ENCODE measurements at places on chromosomes 2 and 18.

DNA sequence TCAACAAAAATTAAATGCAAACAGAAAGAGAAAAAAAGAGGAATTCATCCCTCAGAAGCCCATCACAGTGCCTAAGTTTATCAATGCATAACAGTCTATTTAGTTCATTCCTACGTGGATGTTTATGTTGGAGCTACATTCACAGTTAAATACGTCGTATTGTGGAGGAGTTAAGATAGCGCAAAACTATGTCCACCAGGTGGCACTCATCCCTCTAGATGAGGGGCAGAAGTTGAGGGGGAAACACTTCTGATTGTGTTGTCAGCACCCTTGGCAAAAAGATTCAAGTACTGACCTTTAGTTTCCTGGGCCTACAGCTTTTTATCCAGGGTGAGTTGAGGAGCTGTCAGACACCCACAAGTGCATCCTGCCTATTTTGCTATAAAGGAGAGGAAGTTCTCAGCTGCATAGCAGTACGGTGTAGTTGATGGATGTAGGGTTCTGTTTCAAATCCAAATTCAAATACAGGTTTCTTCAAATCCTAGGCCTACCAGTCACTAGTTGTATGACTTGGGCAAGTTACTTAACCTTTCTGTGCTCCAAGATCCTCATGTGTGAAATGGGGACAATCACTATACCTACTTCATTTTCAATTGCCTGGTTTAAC, 26.8 kb upstream of the MYO1B start:
- DNase-seq = peak; percentile 88

GRCh38 chr2:196284866-196285557, 113.6 kb upstream of the STK17B start:
- no peak for DNase-seq

DNA sequence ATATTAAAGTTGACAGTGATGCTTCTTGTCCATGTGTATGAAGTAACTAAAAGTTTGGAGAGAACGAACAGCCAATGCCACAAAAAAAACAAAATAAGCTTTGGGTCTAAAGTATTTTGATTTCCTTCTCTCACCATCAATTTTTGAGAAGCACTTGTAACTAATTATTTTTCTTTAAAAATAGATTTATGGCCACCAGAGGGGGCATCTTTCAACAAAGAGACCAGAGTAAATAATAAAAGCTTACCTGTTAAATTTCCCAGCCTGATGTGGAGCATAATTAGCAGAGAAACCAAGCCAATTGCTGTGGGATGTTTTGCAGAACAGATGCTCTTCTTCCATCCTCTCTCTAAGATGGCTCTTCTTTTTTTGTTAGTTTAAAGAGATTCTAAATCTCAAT, 29.0 kb downstream of the LINC00305 start:
- no peak for DNase-seq

DNA sequence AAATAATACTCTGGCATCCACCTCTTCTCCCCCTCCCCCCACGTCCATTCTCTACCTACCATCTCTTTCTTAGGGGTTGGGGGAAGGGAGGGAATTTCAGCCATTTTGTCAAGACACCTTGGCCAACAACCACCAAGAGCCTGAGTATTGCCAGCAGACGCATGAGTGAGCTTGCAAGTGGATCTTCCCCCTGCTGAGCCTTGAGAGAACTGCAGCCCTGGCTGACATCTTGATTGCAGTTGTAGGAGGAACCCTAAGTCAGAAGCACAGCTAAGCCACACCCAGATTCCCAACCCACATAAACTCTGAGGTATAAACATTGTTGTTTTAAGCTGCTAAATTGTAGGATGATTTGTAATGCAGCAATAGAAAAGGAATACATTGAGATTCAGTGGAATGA, 165.6 kb downstream of the TMEFF2 start:
- DNase-seq = peak; percentile 36

GRCh38 chr2:164794432-164795231, 47.0 kb downstream of the COBLL1 start:
- DNase-seq = no peak

DNA sequence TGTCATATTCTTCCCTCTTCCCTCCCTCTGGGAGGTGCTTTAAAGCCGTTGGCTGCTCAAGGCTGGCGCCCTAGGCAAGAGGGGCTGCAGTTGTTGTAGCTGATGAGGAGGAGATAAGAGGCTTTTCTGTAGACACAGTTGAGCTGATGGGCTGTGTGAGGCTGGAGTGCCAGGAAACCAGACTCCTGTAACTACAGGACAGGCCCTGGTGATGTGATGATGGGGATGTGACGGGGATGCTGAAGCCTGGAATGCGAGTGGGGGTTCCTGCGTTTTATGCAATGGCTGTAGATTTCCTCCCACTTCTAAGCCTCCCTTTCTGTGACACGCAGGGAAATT, 5.7 kb upstream of the EFR3B start:
- peak; percentile 24 for DNase-seq

- peak; percentile 87 for DNase-seq
Measured at GRCh38 chr18:12278741-12279682, 24.9 kb downstream of the CIDEA start.

GRCh38 chr18:58527285-58527951, 101.5 kb downstream of the ALPK2 start:
- no peak for DNase-seq

DNA sequence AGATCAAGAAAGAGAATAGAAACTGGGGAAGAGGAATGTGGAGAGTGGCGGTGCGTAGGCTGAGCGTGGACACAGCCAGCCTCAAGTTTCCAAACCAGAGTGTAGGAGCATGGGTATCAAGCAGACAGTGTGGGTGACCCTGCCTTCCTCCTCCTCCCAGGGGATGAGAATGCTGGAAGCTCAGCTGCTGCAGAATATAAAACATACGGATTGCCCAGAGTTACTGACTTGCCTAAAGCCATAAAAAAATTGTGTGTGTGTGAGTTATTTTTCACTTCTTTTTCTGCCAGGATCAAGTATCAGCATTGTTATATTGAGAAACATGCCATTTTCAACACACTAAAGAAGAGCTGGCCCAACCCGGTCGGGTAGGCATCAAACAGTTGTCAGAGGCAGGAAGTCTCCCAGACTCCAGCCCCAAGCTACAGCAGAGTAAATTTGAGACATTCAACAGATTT, 333.3 kb upstream of the ACVR2A start:
- DNase-seq = no peak

DNA sequence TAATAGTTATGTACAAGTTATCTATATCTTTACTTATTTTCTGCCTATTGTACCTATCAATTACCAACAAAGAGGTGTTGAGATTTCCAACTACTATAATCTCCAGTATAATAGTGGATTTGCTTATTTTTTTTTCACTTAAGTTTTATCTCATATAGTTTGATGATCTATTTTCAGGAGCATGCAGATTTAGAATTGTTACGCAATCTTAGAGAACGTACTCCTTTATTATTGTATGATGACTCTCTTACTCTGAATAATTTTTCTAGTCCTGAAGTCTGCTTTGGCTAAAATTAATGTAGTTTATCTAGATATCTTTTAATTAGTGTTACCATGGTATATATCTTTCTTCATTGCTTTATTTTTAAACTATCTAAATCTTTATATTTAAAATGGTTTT, 205.2 kb downstream of the SCG2 start:
- no peak for DNase-seq

GRCh38 chr2:24814516-24814915, 21.3 kb downstream of the CENPO start:
- no peak for DNase-seq

DNA sequence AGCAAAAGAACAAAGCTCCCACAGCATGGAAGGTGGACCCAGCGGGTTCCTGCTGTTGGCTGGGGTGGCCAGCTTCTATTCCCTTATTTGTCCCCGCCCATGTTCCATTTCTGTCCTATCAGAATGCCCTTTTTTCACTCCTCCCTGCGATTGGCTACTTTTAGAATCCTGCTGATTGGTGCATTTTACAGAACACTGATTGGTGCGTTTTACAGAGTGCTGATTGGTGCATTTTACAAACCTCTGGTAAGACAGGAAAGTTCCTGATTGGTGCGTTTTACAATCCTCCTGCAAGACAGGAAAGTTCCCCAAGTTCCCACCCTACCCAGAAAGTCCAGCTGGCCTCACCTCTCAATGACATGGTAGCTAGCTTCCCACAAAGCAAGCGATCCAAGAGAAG, 40.2 kb upstream of the UGP2 start:
- no peak for DNase-seq

GRCh38 chr18:10025711-10026670, 112.2 kb downstream of the VAPA start:
- no peak for DNase-seq

- DNase-seq = peak; percentile 27
Measured at GRCh38 chr18:59918320-59918755, 18.5 kb downstream of the PMAIP1 start.

- DNase-seq = peak; percentile 34
Measured at GRCh38 chr2:185215497-185215896, 523.1 kb upstream of the FSIP2 start.

DNA sequence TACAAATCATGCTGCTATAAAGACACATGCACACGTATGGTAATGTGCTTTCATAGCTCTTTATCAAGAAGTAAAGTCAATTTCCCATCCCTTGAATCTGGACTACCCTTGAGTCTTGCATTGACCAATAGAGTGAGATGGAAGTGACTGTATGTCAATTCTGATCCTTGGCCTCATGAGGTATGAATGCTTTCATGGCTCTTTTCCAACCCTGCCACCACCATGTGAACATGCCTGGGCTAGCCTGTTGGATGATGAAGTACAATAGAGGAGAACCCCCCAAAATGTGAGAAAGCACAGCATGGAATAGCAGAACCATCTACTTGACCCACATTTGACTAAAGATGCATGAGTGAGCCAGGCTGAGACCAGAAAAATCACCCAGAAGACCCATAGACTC, 237.0 kb downstream of the NYAP2 start:
- no peak for DNase-seq

DNA sequence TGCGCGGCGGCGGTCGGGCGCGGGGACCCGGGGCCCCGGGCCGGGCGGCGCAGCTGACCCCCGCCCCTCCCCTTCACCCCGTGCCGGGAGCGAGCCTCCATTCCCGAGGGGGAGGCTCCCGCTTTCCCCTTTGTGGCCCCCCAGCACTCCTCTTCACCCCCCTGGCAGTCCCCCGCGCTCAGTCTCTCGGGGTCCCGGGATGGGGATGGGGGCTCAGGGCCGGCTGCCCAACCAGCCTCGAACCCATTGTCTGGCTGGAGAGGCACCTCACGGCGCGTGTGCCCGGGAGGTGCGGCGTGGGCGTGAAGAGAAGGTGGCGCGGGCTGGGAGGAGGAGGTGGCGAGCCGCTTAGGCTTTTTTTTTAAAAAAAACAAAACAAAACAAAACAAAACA, 748 bp downstream of the FMNL2 start:
- DNase-seq = no peak

DNA sequence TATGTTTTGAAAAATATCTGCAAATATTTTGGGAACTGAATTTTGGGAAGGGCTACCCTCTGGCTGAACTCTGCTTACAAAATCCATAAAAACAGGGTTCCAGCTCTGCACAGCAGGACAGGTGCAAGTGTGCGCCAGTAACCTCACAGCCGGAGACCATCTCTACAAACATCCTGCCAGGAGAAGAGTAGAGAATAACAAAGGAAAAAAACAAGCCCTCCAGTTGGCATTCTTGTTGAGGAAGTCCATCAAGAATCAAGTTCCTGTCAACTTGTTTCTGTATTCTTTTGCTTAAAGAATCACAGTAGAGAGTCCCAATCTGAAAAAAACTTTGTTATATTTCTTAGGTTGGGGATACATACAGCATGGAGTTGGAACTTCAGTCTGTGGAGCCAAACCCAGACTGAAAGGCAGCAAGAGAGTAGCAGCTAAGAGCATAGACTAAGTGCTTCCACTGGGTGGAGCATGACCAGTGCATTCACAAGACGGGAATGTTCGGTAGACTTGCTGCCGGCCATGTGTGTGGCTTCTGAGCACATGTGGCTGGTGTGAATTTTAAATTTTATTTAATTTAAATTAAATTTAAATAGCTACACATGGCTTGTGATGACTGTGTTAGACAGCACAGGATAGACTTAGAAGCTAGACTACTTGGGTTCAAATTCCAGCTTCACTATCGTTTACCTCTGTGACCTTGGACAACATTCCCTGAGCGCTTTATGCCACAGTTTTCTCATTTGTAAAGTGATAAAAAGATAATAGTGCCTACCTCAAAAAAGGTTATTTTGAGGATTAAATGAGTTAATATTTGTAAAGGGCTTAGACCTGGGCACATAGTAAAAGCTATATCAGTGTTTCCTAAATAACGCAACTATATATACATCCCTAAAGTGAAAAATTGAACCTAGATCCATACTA, 41.9 kb downstream of the SPTBN1 start:
- peak; percentile 35 for DNase-seq

- DNase-seq = no peak
Measured at GRCh38 chr2:26623541-26624495, 17.3 kb downstream of the CIB4 start.

- DNase-seq = no peak
Measured at GRCh38 chr18:50636366-50637057, 76.6 kb downstream of the MAPK4 start.

DNA sequence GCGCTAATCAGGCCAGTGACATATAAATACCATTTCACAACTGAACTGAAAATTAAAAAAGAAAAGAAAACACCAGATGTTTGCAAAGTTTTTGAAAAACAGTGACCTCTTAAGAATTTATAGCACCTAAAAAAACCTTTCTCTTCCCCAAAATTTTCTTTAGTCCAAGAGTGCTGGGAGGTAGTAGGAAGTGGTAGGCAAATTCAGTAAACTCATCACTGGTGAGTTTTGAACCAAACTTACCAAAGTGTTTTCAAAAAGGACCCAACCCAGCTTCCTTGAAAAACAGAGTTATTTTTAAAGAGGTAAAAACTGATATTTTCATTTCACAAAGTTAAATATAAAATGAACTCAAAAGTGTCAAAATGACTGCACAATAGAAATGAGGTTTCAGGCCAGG, 90.4 kb downstream of the TMEM247 start:
- no peak for DNase-seq

GRCh38 chr18:54263904-54264336, 5.4 kb upstream of the POLI start:
- DNase-seq = no peak

DNA sequence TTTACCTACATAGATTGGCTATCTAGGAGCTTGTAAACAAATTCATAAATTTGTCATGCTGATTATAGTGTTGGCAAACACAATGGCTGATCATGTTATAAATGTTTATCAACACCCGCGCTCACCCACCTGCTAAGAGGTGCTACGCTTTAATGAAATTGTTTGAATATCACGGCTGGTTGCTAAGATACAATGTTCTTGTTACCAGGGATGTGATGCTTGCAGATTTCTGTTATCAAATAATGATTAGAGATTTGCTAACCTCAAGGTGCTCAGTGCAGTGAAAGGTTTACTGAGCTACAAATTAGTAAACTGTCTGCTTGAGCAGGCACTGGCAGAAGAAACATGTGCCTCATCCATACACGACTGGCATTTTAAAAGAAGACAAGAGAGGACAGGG, 160.0 kb upstream of the ZEB2 start:
- DNase-seq = no peak

GRCh38 chr2:200212862-200213425, 93.5 kb upstream of the SPATS2L start:
- no peak for DNase-seq

DNA sequence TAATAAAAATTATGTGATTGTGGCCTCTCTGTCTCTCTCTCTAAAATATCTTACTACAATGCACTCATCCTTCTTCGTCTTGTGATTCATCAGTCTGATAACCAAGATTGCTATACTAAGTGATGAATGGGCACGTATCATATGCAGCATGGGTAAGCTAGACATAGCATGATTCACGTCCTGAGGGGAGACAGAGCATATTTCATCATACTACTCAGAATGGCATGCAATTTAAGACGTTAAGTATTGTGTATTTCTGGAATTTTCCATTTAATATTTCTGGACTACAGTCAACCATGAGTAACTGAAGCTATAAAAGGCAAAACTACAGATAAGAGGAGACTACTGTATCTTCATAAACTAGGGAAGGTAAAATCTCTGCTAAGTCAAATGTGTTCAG, 97.0 kb upstream of the CD226 start:
- DNase-seq = no peak

Measured in neural progenitor cell (in vitro differentiated cells).